Cortex of kidney (tissue), 1 donor: ENCODE measurements at places on chromosomes 6 and 20.

- DNase-seq: no peak
These were observed 218.2 kb upstream of the LRFN2 start for GRCh38 chr6:40805336-40805735.

DNA sequence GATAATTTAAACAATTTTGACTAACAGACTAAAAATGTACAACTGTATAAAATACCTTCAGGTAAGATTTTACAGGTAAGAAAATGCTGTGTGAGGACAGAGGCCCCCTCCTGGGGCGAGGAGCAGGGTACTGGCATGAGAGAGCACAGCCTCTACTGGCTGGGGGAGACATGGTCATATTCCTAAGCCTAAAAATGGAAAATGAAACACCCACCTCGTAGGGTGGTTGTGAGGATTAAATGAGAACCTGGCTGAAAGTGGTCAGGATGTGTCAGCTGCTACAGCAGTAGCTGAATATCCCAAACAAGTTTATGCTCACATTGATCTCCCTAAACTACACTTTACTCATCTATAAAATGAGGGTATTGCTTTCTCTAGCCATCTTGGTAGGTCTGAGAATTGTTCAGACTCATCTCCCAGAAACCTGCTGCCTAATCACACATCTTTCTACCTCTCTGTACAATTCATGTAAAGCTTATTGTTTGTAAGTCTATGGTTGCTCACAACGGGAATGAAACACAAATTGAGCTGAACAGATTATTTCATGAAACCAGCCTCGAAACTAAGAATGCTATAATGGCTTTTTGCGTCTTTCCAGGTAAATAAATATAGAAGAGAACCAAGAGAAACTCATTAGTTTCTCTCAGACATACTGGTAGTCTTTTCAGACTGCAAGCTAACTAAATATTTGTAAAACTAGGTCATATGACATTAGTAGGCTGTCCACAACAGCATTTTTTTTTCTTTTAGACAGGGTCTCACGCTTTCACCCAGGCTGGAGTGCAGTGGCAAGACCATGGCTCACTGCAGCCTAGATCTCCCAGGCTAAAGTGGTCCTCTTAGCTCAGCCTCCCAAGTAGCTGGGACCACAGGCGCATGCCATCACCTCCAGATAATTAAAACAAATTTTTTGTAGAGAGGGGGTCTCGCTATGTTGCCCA is 69.6 kb downstream of the POPDC3 start:
- DNase-seq: no peak

GRCh38 chr6:48032151-48032550 is 78.8 kb downstream of the PTCHD4 start:
- DNase-seq: no peak

DNA sequence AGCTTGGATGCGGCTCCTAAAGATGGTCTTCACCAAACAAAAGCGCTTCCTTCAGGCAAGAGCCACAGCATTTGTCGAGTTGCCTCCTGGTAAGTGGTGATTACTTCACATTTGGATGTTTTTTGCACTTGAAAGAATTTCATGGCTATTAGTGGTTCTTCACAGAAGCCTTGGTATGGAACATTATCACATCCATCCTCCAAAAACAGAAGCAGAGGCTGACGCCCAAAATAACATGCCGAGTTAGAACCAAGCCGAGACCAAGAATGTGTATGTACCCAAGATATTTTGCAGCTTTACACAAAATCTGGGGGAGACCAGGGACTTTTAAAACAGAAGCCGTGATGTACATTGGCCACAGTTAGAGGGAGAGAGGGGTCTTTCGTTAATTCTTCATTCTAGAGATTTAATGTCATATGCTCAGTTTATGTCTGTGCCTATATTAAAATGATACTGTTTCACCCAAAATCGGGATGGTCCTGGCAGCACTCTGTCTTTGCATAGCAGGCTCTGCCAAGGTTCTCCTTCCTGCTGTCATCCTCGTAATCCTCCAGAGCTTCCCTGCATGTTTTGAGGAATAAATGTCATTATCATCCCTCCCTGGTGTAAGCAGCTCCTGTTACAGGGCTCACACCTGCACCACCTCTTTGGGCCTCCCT is 109.3 kb downstream of the TMEM242 start:
- DNase-seq: no peak

- no peak for DNase-seq
These were observed 46.9 kb upstream of the SMIM29 start for GRCh38 chr6:34295721-34296120.

DNA sequence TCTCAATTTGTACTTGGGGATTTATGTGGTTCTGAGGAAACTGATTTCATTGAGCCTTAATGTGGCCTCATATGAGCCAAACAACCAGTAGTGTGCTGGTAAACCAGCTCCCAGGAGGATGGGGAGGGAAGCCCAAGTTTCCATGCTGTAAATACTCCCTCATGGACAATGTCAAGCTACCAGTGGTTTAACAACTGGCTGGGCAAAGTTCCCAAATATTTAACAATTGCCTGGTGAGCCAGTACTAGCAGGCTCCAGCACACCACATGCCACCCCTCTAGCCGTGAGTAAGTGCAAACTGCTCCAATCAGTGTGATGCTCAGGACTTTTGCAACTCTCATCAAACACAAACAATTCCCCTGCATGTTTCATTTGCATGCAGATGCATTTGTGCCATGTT is 19.2 kb upstream of the CDKN1A start:
- DNase-seq: no peak

DNA sequence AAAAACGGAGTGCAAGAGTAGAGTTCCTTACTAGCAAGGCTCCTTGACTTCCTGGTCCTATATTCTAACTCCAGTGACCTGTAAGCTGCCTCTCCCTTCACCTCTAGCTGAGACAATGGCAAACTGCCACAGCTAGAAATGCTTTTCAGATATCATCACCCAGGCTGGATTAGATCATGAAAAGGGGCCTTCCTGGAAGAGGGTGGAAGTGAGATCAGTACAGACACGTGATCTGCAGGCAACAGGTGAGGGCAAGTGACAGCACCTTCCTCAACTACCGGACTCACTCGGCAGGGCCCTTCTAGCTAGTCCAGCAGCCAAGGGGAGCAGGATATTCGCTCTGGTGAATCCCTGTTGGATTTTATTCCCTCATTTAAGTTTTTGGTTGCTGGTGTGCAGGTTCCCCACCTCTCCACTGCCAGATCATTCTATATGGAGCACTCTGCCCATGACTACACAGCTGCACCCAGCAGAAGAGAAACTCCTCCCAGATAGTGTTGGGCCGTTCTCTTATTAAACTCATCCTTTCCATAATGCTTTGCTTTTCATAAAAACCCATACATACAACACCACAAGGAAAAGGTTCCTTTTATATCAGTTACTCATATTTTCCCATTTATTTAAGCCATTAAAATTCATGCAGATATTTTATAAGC is 26.4 kb upstream of the FAM83C start:
- DNase-seq: no peak

DNA sequence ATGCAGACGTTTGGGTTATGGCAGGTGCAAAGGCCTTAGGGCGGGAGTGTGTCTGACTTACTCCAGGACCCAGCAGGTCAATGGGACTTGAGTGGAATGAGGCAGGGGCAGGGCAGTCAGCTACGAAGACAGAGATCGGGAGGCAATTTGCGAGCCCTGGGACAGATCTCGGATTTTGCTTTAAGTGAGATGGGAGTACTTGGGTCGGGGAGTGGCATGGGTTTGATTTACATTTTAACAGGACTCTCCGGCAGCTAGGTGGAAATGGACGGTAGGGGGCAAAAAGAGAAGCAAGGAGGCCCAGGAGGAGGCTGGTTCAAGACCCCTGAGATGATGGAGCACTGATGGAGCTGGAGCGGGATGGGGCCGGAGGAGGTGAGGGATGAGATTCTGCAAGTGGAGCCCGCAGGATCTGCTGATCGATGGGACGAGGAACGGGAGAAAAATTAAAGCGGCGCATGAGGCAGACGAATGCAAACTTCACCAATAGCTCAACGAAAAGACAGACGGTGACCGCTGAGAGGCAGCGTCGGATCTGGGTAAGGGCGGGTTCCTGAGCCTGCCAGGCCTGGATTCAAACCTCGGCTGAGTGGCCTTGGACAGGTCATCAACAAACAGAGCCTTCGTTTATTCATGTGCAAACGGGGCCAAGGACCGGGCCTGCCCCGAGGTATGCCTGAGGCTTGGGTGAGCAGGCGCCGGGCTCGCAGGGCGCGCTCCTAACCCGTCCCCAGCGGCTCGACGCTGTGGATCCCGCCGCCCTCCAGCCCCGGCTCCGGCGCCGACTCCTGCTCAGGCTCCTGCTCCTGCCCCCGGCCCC is 756 bp upstream of the RBCK1 start:
- DNase-seq: no peak

- DNase-seq: no peak
These were observed 24.4 kb downstream of the COMMD7 start for GRCh38 chr20:32718749-32719348.

- DNase-seq: no peak
These were observed 71.2 kb upstream of the CCN6 start for GRCh38 chr6:111982681-111983080.

GRCh38 chr6:166830891-166831363 is 125.4 kb downstream of the RNASET2 start:
- no peak for DNase-seq

DNA sequence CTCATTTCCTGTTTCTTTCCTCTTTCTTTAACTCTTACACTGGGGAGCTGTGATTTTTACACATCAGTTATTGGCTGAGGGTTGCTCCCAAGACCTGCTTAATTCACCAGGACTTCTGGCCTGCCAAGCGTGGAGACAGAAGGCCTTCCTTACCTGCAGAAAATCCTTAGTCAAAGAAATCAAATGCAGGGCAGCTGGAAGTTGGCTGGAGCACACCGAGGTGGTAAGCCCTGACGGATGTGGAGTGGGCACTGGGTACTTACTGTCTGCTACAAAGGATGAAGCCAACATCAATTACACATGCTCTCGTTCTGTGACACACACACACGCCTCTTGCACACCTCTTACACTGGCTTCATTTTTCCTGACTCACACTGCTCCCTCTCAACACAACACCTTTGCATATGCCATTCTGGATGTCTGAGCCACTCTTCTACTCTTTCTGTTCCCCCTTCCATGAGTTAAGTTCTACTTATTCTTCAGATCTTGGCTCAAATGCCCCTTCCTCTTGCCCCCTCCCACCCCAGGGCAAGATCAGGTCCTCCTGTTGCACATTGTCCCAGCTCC is 61.6 kb downstream of the TTI1 start:
- DNase-seq: no peak

GRCh38 chr6:114172576-114173260 is 170.1 kb downstream of the HS3ST5 start:
- no peak for DNase-seq
